EH (cell line): ENCODE measurements at places on chromosomes 7 and 10.

DNA sequence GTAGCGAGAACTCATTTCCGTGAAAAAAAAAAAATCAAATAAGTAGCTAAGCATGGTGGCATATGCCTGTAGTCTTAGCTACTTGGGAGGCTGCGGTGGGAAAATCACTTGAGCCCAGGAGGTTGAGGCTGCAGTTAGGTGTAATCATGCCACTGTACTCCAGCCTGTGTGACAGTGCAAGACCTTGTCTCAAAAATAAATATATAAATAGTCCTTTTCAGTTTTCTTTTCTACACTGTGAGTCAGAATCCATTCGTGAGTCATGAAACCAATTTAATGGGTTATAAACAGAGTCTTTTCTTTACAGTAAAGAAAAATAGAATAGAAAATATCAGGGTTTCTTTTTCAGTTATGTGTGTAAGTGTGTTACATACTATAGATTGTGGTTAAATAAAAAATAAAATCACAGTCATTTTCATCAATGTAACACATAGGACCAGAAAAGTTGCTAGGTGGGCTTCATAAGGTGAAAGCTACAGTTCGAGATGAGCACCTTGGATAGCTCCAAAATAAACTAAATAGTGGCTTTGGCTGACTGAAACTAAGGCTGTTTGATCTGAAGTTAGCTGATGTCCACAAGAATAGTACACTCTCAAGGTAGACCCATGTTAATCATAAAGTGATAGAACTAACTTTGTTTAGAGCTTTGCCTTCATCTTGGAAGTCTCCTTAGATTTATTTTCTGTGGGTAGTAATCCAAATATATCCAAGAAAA lies 781.1 kb downstream of the GATA3 start:
- no peak for DNase-seq

DNA sequence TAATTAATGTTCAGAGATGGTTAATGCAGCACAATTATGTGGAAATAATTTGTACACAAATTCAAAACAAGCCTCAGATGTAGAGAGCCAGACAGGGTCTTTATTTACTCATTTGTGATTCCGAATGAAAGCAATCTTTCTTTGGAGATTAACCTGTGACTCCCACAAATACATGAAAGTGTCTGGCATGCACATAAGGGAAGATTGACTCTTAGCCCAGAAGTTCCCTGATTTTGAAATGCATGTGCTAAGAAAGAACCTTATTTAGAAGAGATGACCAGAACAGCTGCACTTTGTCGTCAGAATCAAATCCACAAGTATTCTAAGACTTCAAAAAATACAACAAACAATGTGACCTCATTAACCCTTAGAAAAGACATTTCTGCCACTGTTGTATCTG lies 45.1 kb downstream of the RNLS start:
- DNase-seq: peak; percentile 90

- DNase-seq: peak; percentile 50
These were observed 8.3 kb downstream of the ADD3 start for GRCh38 chr10:110016039-110016438.

DNA sequence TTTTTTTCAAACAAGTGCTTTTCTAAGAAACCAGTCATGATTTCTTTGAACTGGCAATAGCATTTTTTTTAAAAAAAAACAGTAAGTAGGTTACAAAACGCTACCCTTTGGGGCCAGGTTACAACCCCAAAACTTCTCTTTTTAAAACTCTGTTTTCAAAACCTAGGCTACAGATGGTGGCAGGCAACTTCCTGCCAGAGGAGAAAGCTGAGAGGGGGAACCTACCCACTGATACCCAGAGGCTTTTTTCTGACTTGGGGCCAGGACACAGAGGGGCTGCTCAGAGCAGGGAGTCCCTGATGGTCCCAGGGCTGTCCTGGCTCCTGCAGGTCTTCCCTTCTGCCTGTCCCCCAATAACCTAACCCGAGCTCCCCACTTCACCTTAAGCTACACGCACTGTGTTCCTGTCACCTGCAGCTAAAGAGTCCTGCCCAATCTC lies 6.9 kb downstream of the STN1 start:
- no peak for DNase-seq

DNA sequence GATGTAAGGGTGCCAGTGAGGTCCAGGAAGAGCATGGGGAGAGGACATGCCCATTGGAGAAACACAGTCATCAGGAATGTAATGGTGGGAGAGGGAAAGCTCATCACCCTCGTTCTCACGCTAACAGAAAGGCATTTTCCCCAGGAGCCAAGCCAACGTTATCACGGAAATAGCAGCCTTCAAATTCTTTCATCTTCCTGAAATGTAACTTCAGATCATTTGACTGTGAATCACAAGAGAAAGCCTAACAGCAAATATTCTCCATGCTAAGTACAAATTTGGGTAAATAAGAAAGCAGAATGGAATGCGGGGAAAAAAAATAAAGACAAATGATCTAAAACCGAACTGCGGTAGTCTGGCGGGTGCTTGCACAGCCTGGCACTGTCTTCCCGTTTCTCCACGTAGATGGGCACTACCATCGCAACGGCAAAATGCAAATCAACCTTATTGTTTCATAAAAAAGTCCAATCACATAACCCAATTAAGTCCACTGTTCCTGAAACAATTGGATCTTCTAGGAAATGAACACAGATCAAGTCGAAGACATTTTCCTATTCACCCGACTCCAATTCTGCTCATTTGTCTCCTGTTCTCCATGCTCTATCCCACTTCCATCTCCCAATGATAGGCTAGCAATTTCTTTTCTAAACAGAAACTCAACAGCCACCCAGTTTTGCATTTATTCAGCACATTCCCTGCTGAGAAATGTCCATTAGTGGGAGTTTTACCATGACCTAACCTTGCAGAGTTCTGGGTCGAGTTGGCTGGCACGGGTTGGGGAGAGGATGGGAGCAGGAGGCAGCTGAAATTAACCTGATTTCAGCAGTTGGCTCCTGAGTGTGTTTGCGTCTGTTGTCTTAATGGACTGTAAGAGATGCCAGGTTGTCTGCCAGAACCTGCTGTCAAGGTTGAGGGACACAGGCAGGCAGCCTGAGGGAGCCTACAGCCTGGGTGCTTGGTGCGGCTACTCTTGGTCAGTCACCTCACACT lies 74.6 kb upstream of the FRMD4A start:
- peak; percentile 99 for DNase-seq

DNA sequence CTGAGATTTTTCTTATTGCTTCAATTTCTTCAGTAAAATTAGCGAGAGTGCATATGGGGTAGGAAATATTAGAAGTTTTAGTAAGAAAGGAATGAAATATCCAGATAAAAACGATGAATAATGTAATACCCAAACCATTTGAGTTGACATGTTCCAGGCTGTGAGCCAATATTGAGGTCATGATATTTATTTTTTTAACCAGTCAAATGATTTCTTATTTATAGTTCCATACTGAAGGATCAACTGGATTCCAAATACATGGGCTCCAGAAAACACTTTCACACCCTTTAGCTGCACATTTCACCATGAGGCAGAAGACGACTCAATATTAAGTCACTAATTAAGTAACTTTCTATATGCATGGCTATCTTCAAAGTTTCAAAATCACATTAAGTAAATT lies 312.5 kb downstream of the PPP1R3A start:
- DNase-seq: no peak

DNA sequence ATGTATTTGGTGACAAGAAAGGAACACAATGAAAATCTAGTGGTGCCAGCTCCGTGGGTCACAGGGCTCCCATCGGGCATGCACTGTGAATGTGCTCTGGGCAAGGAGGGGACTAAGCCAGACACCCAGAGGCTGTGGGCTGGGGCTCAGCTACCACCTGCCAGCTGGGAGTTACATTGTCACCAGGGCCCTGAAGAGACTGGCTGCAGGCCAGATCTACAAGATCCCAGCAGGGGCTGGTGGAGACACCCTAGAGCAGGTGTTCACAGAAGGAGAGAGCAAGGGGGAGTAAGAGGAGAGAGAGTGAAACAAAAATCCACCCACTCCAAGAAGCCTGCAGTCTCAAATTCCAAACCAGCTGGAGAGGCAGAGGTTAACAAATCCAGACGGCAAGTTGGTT lies 116.6 kb upstream of the ADCY1 start:
- no peak for DNase-seq

DNA sequence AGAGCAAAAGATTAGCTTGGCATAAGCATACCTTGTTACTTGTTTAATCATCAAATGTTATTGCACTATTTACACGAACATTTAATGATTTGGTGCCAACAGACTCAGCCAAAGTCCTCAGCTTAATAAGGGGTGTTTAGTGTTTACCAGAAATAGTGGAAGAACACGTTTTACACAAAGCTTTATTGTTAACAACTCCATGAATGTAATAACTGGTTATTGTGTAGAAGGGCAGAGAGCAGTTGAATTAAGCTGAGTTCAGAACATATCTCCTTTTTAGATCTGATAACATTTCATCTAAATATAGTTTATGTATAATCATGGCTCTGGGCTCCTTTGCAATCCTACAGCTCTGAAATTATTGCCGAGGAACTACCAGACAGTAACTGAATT lies 99.1 kb downstream of the CABCOCO1 start:
- DNase-seq: no peak

GRCh38 chr10:98238391-98238790 lies 29.6 kb downstream of the LOXL4 start:
- DNase-seq: no peak

DNA sequence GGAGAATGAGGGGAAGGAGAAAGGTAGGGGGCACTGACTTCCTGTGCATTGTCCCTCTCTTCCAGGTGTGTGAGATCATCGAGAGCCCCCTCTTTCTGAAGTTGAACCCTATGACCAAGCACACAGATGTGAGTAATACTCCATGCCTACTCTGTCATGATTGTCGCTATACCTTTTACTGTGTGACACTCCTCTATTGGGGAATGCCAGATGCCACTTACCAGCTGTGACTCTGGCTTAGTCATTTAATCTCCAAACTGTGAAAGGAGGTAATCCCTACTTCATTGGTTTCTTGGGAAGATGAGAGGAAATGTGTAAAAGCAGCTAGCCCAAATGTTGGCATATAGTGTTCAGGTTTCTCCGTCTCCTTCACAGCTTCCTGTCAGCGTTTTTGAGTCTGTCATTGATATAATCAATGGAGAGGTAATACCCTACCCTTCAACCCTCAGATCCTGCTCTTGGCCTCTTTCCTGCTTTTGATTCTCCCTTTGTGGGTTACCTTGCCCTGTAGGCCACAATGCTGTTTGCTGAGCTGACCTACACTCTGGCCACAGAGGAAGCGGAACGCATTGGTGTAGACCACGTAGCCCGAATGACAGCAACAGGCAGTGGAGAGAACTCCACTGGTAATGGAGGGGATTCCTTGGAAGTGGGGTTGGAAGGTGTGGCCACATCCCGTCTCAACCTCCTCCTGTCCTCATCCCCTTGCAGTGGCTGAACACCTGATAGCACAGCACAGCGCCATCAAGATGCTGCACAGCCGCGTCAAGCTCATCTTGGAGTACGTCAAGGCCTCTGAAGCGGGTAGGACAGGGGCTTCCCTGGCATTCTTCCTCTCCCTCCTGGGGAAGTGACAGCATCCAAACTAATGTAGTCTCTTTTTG lies 2.0 kb downstream of the COPS6 start:
- DNase-seq: no peak

DNA sequence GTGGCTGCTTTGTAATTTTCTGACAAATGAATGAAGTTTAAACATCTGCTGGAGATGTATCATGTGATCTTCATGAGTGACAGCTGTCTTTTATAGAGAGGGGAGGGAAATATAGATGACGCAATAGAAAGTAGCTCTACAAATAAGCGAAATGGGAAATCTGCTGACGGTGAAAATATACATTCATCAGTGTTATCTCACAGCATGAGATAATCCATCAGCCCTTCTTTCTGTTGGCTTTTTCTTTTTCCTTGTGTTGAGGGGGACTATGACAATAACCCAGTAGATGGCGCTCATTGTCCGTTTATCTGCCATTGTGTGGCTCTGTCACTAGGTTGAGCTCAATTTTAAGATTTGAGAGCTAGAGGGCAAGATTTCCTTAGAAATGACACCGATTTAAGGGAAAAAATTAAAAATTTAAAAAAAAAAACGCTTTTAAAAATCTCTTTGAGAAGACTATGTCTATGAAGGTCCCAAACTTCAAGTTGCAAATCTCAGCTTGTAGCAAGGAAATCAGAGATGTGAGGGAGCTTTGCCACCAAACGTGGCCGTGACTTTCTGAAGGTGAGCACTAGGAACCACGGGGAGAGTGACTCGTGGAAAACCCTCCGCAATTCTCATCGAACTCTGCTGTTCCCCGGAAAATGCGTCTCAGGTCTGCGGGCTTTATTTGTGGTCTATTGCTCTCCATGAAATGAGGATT lies 114.6 kb upstream of the SFMBT2 start:
- DNase-seq: peak; percentile 65

GRCh38 chr10:97426776-97427570 lies 982 bp downstream of the PGAM1 start:
- DNase-seq: peak; percentile 33

- no peak for DNase-seq
These were observed 294.4 kb downstream of the BAMBI start for GRCh38 chr10:28971764-28972163.

DNA sequence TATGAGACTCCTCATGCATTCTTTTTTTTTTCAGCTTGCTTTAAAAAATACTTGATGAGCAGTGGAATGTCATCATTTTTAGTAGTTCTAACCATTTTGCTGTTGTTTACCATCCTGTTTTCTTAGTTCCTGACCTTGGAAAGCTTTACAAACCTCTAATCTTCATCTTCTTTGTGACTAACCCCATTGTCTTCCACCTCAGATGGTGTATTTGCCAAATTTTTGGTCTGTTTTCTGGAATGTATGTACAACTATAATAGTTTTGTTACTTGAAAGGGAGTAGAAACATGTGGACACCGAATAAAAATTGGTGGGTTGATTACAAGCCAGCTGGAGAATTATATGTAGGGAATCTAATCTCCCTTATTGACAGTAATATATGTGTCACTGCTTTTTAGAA lies 172.7 kb downstream of the SND1 start:
- no peak for DNase-seq

- no peak for DNase-seq
These were observed 62.7 kb downstream of the LRRC4 start for GRCh38 chr7:127968547-127968946.

GRCh38 chr10:96918214-96919002 lies 86.3 kb downstream of the LCOR start:
- DNase-seq: no peak

DNA sequence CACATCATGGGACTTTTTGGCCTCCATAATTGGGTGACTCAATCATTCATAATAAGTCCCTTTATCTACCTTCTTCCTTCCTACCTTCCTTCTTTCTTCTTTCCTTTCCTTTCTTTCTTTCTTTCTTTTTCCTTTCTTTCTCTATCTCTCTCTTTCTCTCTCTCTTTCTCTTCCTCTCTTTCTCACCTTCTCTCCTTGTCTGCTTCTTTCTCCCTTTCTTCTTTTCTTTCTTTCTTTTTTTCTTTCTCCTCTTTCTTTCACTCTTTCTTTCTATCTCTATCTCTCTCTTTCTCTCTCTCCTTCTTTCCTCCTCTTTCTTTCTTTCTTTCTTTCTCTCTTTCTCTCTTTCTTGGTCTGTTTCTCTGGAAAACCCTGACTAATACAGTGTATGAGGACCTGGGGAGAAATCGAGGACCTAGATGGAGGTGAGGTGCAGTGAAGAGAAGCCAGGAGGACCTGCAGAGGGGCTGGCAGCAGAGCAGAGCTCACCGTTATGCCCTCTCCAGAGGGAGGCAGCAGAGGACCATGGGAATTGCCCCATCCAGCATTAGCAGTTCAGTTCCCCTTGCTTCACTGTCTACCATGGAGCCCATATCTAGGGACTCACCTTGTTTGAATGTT lies 52.7 kb upstream of the BTRC start:
- DNase-seq: peak; percentile 51
